Stimulated activated CD8-positive, alpha-beta memory T cell treated with anti-CD3 and anti-CD28 coated beads, Interleukin-4, amount 100 ng/mL, for 1 hour (primary cell): ENCODE measurements at places on chromosomes 3 and 15.

- DNase-seq, result no peak
These were observed 41.3 kb upstream of the LYZL4 start for GRCh38 chr3:42451546-42452230.

DNA sequence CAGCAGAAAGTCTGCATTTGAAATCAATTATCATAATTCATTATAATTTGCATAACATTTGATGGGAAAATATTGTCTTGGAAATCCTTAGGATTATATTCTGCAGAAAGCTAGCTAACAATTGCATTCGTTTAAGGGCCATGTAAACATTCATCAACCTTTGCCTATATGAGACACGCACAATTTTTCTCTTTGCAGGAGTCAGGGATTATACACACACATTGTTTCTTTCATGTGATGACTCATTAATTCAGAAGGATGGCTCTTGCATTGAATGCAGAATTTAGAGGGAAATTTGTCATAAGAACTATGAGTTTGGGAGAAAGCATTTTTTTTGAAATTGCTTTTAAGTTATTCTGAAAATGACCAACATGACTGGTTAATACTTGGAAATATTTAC is 844.7 kb downstream of the DIPK2A start:
- DNase-seq, result no peak

DNA sequence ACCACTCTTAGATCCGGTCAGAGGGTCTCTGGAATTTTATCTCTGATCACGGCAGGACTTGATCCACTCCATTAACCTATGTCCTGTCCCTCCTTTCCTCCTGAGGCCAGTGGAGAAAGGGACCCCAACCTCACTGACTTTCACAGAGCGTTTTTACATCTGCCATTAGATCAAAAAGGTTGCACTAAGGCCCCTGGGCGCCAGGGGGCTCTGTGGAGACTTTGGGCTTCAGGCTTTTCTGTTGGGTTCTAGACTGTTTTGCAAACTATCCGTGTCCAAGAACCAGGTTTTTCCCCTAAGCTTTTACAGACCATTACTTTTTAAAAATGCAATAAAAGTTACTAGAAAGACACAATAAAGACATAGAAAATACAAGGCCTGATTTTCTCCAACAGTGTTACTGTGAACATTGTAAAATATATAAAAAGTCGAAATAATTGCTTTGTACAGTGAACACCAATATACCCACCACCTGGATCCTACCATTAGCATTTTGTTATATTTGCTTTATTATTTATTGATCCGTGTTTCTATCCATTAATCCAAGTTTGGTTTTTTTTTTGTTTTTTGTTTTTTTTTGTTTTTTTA is 159.7 kb downstream of the POLR2M start:
- no peak for DNase-seq

DNA sequence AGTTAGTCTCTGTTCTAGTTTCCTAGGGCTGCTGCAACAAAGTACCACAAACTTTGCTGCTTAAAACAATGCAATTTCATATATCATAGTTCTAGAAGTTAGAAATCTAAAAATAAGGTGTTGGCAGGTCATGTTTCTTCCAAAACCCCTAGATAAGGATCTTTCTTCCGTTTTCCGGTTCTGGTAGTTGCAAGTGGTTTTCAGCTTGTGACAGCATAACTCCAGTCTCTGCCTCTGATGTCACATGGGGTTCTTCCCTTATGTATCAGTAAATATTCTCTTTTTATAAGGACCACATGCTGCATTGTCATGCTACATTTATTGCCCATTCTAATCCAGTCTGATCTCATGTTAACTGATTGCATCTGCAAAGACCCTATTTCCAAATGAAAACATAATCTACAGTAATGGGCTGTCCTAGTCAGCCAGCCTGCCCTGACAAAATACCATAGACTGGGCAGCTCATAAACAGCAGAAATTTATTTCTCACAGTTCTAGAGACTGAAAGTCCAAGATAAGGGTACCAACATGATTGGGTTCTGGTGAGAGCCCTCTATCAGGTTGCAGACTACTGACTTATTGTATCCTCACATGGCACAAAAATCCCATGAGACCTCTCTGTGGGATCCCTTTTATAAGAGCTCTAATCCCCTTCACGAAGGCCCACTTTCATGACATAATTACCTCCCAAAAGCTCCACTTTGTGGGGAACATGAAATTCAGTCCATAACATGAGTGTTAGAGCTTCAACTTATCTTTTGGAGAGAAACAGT is 642.0 kb upstream of the NAALADL2 start:
- no peak for DNase-seq

GRCh38 chr3:148763986-148764935 is 63.4 kb upstream of the CPB1 start:
- DNase-seq, result no peak

- DNase-seq, result no peak
These were observed 699 bp upstream of the SHOX2 start for GRCh38 chr3:158106766-158107471.

DNA sequence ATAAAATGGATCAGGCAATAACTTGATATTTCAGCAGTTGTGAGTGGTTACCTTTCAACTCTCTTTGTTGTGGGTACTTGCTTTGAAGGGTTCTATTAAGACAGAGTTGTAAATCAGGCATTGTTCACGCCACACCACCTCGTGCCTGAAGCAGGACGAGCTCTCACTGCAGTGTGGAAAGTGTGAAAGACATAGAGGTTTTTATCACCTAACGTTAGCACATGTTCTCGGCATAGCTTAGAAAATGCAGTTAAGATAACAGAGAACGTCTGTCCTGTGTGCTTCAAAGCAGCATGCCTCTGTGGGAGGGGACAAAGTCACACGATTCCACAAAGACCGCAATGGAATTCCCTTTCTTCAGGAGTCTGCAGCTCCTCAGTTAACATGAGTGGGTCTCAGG is 7.8 kb downstream of the ADAMTS17 start:
- DNase-seq, result no peak

GRCh38 chr15:27582726-27583410 is 516.2 kb downstream of the OCA2 start:
- DNase-seq, result no peak

DNA sequence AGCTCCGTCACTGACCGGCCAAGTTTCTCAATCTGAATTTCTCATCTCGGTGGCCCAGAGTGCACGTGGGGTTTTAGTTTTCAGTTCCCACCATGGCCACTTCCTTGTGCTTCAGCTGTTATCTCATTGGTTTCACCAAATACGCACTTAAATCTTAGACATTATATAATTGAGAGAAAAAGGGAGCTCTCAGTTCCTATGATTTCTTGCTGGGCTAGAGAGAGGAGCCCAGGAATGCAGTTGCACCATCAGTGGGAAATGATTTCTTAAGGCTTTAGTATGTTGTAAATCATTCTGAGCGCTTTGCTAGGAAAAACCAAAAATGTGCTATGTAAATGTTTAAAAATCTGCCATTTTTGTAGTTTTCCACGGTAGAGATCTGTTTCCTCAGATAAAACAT is 53.2 kb downstream of the OXNAD1 start:
- no peak for DNase-seq

DNA sequence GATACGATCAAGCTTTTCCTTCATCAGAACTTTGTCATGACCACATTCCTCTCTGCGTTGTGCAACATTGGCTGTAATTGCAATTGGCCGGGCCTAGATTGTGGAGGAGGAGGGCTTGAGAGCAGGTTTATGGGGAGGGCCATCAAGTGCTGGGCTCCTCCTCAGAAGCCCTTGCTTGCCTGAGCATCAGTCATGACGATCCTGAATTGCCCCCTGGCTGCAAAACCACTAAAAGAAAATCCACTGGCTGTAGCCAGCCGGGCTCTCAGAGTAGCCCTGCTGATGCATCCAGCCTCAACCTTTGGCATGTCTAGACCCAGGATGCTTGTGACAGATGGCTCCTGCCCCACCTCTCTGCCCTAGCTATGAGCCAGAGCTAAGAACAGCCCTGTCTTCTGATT is 13.4 kb upstream of the TRH start:
- no peak for DNase-seq

GRCh38 chr3:63908081-63908736 is 4.0 kb downstream of the SCAANT1 start:
- no peak for DNase-seq

DNA sequence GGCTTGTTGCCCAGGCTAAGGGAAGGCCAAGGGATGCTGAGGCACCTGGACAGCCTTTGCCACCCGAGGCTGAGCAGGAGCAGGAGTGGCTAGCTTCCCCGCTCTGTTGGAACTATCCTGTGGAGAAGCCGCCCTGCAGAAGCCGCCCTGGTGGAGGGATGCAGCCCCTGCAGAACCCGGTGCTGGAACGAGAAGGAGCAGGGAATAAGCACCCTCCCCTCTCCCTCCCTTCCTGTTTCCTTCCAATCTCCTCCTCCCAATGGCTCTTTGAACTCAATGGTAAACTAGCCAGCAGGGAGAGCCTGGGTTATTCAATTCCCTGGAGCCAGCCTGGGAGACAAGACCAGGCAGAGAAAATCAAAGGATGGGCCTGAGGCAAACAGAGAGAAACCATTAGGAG is 11.8 kb upstream of the HRG start:
- DNase-seq, result no peak

DNA sequence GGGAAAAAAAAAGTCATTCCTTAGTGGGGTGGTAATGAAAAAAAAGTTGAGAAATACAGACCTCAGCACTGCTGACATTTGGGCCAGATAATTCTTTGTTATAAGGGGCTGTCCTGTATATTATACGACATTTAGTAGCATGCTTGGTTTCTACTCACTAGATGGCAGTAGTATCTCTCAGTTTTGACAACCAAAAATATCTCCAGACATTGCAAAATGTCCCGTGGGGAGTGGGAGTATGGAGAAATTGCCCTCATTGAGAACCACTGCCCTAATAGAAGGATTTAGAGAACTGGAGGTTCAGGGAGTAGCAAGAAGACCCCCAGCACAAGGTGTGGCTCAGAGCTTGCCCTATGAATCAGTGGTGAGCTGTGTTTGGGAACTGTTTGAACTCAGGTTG is 28.6 kb upstream of the TEX264 start:
- no peak for DNase-seq

- no peak for DNase-seq
These were observed 11.3 kb upstream of the LIMD1 start for GRCh38 chr3:45583021-45583851.

DNA sequence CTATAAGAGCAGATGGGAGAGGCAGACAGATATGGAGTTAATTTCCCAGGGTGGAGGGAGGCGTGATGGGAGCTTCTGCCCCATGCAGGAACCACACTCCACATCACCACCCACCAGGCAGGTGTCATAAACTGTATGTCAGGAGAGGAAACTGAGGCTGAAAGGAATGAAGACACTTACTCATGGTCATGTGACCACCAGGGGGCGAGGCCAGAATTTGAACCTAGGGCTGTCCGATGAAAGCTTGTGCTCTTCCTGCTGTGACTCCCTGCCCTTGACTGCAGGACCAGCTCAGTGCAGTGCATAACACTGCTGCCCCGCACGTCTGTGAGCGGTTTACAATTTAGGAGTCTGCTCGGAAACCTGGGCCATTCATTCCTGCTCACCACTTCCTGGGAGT is 28.8 kb downstream of the NUP210 start:
- peak; percentile 9 for DNase-seq

DNA sequence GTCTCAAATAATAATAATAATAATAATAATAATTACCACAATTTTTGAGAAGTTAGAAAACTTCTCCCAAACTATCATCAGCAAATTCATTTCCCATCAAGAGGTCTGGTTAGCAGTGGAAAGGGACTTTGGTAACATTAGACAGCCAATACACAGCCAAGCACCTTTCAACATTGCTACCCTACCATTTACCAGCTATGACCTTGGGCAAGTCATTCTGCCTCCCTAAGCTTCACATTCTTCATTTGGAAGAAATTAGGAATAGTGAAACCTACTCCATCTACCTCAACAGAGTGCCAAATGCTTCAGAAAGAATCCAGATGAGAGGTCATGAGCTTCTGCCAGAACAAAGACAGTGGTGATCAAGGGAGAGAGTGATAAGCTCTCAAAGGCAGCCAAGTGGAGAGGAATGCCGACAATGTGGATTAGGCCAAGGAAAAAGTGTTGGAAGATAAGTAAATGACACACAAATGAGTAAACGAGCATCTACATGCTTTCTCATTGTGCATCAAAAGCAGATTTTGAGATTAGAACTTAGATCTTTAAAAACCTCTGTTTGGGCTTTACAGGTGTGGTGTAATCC is 42.9 kb upstream of the LPP start:
- no peak for DNase-seq

- no peak for DNase-seq
These were observed 8.4 kb downstream of the SHF start for GRCh38 chr15:45179221-45179985.

DNA sequence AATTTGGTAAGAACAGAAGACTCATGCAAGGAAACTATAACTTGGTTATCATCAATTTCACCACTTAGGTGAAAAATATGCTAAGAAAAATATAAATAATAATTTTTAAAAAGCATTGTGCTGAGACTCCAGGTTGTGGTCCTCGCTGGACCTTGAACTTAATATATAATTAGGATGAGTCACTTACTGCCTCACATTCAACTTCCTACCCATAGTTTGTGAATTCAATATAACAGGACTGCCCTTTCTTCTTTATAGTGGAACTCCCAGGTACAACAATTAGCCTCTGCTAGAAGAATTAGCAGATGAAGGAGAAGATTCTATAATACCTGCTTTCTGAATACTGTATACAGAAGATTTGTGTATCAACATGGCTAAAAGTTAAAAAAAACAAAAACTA is 149.1 kb upstream of the SPRED1 start:
- no peak for DNase-seq

DNA sequence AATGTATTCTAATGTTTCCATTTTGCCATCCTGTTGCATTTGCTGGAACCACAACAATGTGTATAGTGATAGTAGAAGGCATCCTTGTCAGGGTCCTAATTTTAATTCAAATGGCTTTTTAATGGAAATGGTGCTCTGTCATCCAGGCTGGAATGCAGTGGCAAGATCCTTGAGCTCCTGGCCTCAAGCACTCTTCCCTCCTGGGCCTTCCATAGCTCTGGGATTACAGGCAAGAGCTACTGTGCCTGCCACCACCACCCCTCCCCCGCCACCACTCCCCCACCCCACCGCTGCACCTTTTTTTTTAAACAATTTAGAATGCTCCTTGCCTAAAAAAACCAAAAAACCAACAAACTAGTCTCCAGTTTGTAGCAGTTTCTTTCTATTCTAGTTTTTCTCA is 15.2 kb upstream of the IQCF6 start:
- no peak for DNase-seq

GRCh38 chr3:61669203-61669602 is 107.8 kb downstream of the PTPRG start:
- DNase-seq, result no peak

DNA sequence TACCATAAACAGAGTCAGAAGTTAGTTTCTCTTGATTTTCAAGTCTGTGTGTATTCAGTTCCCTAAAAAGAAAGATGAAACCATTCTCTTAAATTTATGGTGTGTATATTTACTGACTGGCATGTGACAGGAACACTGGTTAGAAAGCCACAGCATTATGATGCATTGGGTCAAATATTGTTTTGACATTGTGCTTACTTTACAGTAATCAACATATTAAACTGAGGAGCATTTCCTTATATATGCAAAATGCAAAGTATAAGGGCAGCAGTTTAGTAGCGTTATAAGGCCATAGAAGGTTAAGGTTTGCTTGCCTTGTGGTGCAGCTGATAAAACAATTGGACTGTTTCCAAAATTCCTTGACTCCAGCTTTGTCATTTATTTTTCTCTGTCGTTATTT is 72.9 kb downstream of the EPHA3 start:
- DNase-seq, result no peak

- no peak for DNase-seq
These were observed 299.9 kb downstream of the UACA start for GRCh38 chr15:70463453-70463834.
